ENCODE measurements at places on chromosomes 2 and 18.
A peak's percentile ranks its signal among the peaks of the same experiment; 100 is the strongest.

DNA sequence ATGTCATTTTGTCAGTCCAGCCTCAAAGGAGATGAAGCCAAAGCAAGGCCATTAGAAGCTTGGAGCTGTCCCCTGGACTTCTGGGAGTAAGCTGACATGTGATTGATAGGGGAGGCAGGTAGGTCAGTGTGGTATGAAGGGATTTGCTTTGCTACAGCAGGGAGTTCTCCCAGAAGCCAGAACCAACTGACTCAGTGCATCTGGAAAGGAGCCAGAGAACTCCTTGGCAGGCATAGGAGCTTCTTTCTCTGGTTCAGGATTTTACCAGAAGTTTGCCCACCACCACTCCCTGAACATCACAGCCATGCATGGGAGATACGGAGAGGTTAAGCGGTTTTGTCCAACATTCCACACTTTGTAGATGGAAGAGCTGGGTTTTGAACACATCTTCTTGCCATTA lies 24.5 kb upstream of the KCNE4 start:
- peak; percentile 48 for DNase-seq

- peak; percentile 40 for DNase-seq
Observed at GRCh38 chr2:65128297-65129190, 1.4 kb downstream of the RAB1A start.

DNA sequence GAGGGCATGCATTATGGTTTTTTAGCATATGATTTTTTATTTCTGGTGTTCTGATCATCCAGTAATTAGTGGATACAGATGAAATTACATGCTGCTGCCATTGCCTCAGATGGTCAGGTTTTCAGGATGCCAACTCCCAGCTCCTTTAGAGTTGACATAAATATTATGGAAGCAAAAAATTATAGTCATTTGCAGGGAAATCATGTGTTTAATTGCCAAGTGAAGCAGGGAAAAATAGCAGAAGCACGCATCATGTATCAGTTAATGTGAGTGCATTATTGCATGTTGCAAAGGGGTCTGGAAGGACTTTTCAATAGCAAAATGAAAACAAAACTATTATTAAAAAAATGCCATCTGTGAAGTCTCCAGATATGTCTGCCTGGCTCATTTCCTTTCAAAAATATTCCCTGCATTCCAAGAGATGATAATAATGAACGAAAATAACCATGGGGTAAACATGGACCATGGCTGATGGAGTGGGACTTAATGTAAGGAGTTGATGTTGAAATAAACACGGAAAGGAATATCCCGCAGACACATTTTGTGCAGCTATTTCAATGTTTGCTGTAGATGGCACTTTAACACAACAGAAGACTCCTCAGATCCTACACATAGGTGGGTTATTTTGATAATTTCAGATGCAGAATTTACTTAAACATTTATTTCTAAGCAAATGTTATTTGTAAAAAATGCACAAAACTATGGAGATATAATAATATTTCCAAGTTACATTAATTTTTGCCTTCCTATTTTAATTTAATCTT lies 87.7 kb upstream of the DYNAP start:
- DNase-seq: no peak

DNA sequence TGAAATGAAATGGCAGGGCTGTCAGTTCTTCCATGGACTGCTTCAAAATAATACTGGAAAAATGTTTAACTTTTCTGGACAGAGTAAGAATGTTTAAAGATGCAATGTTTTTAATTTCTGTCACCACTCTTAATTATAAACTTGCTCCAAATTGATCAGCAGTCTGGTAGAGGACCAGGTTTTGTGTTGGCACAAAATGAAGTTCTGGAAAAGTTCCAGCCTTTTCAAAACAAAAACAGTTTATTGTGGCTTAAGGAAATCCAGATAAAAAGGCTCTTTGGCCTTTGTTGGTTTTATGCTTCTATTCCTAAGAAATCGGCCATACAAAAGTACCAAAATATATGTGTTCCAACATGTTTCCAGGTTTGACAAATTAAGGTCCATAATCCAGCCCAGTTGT lies 48.8 kb downstream of the PTRHD1 start:
- DNase-seq: no peak

DNA sequence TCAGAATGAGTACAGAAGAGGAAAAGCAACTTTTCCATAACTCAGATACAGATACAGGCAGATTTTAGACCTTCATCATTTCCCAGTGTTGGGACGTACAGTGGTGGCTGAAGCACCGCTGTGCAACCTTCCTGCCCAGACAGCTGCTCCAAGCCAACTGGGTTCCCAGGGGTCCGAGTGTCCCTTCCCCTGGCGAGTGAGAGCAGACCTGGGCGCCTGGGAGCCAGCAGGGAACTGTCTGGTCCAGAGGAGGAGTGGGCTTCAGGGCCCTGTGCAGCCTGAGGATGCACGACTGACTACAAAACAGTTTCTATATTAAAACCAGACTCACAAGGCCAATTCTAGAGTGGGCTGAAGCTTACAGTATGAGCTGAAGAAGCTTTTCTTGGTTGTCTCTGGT lies 11.1 kb upstream of the OR6B2 start:
- no peak for DNase-seq

DNA sequence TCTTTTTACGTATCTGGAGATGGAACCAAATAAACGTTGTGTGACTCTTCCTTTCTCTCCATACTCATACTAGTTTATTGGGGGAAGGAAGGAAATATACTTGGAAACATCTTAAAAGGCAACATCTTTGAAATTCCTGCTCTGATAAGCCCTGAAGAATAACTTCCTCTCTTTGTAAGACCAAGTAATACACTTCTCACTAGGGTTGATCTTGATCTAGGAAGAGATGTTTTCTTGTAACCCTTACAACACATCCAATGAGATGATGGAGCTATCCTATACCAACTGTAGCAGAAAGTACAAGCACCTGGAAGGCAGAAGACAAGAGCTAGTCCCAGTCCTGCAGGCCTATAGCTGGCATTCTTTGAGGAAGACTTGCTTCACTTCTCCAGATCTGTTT lies 2.0 kb downstream of the ANKRD44 start:
- DNase-seq: no peak

- DNase-seq: no peak
Observed at GRCh38 chr2:75210409-75210808, 11.1 kb upstream of the TACR1 start.

DNA sequence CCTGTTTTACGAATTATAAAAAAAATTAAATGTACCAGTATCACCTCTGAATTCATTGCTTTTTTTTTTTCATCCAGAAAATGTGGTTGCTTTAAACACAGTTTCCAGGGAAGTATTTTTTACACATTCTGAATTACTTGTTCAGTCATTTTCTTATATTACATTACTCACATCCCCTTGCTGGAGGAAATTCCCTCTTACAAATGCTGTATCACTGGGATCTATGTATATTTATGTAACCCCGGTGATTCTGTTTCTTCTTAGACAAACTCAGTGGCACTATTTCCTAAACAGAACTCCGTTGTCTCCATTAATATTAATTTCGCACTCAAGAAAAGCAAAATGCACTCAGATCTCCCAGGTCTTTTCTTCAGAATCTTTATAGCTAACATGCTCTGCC lies 1078.5 kb upstream of the ZEB2 start:
- DNase-seq: peak; percentile 17
